Temporal lobe (tissue), 4 donors: ENCODE measurements at places on chromosomes 2 and 18. TPM values are rescaled to one million over a fixed set of nuclear protein-coding genes. Genes with fewer than 3 reads are reported as not detected.

The FEV gene
- not detected for total RNA-seq

The VIL1 gene
- not detected for total RNA-seq

The ACTG2 gene
- 0.98 TPM for total RNA-seq

The KCTD1 gene
- total RNA-seq, result 20.4 TPM

The SRBD1 gene
- 30.5 TPM for total RNA-seq

The SP140L gene
- 0.49 TPM for total RNA-seq

The MC5R gene
- total RNA-seq, result 0.25 TPM

The IL36G gene
- not detected for total RNA-seq

The NCOA1 gene
- total RNA-seq, result 114 TPM

The GPAT2 gene
- 0.49 TPM for total RNA-seq
